ENCODE measurements at places on chromosomes 11 and 22.

DNA sequence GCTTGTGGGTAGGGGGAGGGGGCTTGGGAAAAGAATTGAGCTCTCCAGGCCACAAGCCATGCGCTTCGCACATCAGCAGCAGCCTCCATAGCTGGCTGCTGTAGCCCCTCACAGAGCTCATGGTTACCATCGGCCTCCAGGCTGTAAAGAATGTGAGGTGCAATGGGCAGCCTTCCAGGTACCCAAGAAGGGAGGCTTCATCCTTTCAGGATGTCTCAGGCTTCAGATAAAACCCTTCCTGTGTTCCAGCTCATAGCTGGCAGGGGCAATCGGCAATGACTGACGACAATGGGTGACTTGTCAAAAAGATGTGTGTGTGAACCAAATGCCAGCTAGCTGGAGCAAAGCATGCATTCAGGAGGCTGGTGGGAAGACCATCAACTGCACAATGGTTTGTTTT, 102.0 kb downstream of the TIMP3 start:
- DNase-seq, result no peak

DNA sequence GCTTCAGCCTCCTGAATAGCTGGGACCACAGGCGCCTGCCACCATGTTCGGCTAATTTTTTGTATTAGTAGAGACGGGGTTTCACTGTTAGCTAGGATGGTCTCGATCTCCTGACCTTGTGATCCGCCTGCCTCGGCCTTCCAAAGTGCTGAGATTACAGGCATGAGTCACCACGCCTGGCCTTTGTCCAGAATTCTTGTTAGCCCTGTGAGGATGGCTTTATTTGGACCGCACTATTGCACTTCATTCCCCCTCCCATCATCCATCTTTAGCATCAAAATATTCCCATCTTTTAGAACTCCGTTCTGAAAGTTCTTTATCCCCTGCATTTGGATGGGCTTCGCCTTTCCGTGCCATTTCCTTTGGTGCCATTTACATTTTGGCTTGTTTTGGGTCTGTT, 2.6 kb downstream of the SAMM50 start:
- DNase-seq, result no peak

DNA sequence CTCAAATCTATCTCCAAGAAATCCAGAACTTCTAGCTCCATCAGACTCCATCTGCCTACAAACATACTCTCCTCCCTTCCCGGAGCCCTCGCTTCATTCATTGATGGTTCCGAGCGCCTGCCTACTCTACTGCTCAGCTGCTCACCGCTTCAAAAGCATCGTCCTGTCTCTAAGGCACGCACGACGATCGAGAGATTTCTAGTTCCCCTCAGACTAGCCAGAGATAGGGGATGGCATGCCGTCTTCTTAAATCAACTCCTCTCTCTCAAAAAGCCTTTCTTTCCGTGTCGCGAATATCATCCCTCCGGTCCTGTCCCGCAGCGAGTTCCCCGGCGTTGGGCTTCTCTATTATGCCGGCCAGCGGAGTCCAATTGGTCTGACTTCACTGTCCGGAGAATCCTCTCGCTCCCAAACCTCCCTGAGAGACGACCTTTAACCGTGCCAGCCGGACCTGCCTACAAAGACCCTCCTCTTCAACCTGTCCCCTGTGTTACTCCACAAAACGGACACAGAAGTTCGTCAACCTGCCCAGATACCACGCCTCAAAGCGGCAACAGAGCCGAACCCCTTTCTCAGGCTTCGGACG, 592 bp downstream of the EEF1G start:
- DNase-seq, result no peak

DNA sequence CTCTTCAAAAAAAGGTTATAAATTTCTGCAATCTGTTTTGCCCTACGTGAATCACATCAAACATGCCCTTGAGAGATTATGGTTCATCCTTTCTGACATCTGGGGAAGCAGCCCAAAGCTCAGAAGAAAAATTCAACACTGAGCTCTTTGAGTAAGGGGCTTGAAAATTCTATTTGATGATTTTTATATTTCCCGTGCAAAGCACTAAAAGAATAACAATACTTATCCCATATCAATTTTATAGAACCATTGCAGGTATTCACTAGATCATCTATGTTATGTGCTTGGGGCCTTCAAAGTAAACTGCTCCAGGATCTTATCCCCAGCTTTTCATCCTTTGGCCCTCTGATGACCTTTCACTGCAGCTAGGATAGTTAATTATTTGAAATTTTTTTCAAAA, 966.9 kb upstream of the CNTN5 start:
- DNase-seq, result no peak

DNA sequence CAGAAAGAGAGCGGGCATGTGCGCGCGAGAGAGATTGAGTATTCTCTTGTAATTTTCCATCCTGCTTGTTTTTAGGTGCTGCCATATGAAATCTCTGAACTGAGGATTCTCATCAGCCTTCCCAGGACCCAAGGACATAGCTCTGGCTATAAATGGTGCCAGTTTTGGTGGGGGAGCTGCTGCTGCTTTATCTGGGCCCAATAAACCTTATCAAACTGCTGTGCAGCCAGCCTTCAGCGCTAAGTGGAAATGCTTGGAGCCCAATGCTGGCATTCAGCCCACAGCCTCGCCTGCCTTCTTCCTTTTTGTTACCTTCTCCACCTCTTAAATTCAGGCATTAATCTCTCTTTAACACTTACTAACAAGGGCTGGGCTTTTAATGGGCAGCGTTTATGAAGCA, 2.4 kb upstream of the ZBTB16 start:
- DNase-seq, result no peak

- DNase-seq, result no peak
Observed at GRCh38 chr11:63491240-63491587, 247 bp upstream of the PLAAT5 start.

DNA sequence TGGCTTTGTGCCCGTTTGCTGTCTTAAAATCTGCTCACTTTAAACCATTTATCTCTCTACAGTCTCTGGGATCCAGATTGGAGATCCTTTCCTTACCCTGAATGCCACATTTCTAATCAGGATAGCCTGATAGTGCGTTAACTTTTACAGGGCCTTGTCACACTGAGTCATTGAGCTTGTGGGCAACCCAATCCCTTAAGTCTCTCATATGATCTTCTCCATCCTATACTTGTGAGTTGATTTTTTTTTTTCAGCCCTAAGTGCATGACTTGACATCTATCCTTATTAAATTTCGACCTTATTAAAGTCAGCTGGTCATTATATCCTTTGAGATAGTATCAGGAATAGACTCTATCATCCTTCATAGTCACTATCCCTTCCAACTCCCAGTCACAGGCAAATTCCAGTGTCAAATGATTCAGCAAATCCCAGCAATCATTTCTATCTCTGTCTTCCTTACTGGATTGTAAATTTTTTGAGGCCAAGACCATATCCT, 57.7 kb downstream of the TEAD1 start:
- no peak for DNase-seq

- DNase-seq, result no peak
Observed at GRCh38 chr22:50294319-50294656, 13.2 kb downstream of the PLXNB2 start.

DNA sequence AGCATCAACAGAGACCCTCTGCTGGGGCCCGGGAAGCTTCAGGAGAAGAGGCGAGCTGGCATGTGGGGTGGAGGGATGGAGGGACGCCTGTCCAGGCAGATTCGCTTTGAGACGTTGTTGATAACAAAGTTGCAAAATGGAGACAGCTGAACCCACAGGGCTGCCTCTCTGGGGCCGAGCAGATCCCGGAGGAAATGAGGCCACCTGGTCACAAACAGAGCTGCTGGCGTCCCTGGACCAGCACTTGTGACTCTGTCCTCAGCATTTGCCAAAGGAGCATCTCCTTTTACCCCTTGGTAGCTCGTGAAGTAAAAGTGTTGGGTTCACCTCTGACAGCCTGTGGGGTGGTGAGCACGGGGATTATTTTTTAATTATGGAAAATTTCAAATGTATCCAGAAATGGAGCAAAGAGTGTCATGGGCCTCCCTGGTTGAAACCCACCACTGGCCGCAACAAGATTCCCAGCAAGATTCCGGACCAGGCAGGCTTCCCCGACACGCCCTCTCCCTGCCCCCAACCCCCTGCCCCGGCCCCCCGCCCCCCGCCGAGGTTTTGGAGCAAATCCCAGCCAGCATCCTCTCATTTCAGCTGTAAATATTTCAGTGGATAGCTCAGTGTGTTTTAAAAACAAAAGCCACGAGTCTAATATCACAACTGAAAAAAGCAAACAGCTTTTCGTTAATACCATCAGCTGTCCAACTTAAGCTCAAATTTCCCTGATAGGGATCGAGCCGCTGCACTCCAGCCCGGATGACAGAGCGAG, 20.3 kb downstream of the GRAMD4 start:
- DNase-seq, result no peak

DNA sequence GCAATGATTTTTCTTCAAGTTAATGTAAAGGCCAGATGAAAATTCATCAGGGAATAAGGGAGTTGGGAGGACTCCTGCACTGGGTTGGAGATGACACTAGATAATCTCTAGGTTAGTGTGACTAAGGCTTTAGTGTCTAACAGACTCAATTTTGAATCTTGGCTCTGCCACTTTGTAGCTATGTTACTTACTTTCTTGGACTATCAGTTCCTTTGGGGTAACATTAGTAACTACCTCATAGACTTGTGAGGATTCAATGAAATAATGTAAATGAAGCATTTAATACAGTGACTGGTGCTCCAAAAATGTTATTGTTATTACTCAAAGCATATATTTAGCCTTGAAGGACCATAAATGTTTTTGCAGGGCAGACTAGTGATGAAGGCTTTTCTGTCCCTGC, 9.6 kb upstream of the CCDC89 start:
- DNase-seq, result no peak

DNA sequence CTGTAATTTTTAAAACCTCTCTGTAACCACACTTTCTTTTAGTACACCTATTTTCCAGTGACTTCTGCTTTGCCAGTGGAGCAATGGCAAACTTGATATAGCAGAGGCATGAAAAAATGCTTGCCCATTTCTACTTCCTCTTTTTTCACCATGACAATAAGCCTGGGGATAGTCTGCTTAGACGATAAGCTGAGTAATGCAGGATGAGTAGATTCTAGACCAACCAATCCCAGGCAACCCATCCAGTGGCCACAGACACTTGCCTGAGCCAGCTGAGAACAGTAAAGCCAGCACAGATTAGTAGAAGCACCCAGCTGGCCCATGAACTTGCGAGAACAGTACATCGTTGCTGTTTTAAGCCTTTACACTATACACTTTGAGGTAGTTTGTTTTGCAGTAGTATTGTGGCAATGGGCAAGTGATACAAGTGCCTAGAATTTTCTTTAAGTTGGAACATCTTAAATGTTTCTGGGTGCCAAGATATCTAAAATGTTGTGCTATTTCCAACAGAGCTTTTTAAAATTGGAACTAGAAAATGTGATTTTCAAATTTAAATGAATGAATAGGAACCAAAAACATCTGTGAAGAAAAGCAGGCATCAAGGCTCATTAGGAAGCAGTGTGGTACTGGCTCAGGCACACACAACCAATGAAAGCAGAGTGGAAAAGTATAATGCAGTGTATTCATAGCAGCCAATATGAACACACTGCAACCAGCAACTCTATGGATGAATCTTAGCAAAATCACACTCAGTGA, 37.7 kb downstream of the DDI1 start:
- DNase-seq, result no peak
